Mesothelial cell of epicardium (in vitro differentiated cells): ENCODE measurements at places on chromosomes 3 and 15. TPM values are rescaled to one million over a fixed set of nuclear protein-coding genes. Genes with fewer than 3 reads are reported as not detected.

- DNase-seq, result peak; percentile 56
Measured at GRCh38 chr3:127628788-127629466, at the start of gene PODXL2. PODXL2 (plus strand) TSS chr3:127629185; CDS start chr3:127629220, 35 bp downstream.

DNA sequence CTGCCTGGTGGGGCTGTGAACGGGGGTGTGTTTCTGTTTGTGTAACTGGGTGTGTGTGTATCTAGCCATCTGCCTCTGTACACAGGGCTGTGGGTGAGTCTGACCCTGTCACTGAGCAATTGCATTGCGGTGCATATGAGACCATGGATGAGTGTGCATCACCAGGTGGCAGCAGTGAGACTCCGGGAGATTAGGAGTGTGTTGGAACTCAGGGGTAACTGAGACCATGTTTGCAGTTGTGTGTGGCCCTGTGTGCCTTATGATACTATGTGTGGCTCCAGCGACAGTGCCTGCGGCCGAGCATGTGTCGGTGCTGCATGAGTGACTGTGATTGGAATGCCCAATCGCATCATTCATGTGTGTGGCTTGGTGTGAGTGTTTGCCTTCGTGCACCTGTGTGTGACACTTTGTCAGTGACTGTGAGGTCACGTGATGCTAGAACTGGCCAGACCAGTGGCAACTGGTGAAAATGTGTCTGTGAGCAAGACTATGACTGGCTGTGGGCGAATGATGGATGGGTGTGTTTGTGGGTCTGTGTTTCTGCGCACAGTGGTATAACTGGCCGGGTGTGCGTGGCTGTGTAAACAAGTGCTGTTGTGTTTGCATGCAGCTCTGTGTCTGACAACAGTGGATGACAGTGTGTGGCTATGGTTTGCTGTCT lies 14.0 kb downstream of the VILL start:
- DNase-seq, result no peak

Gene ACAN
- total RNA-seq, result 0.07 to 0.13 TPM (median 0.09 TPM) in 3 replicates

Gene ITIH1
- total RNA-seq, result not detected in 3 replicates

- no peak for DNase-seq
Measured at GRCh38 chr15:84750583-84751092, 2.2 kb downstream of the ZNF592 start.

GRCh38 chr15:89857673-89858072 lies 36.1 kb downstream of the AP3S2 start:
- no peak for DNase-seq

DNA sequence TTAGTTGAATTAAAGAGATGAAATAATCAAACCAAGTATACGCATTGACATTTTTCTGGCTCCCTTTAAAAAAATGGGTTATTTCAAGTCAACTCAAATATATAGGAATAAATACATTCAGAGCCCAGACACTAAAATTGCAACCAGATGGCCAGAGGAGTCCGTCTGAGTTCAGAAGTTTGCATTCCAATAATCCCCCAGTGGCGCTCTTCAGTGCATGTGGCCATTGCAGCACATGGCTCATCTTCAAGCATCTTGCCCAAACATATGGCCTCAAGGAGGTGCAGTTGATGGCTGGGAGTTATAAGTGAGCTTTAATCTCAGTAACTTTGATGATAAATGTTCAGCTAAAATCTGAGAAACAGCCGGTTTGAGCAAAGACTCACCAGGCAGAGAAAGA lies 295.8 kb upstream of the LRRN1 start:
- no peak for DNase-seq

GRCh38 chr3:140186421-140186920 lies 251.5 kb downstream of the CLSTN2 start:
- no peak for DNase-seq

Gene ZNF660
- total RNA-seq, result 17.1 to 20.1 TPM (median 18.7 TPM) in 3 replicates

Gene CADM2
- total RNA-seq, result 2.6 to 3.3 TPM (median 3.1 TPM) in 3 replicates

Gene HTR3E
- not detected in 3 replicates for total RNA-seq

GRCh38 chr3:15783361-15783969 lies 14.3 kb downstream of the ANKRD28 start:
- no peak for DNase-seq
